Aorta (tissue), 5 donors: ENCODE measurements at places on chromosomes 3 and 15. TPM values are rescaled to one million over a fixed set of nuclear protein-coding genes. Genes with fewer than 3 reads are reported as not detected.
A peak's percentile ranks its signal among the peaks of the same experiment; 100 is the strongest.

GRCh38 chr3:172137287-172138192 lies 98.2 kb downstream of the FNDC3B start:
- no peaks in the 10 kb centered on the region for H3K27me3 ChIP-seq
- H3K27ac ChIP-seq, result peak overlapping the region; percentile 22
- DNase-seq, result no peak
- no peaks in the 10 kb centered on the region for H3K36me3 ChIP-seq

DNA sequence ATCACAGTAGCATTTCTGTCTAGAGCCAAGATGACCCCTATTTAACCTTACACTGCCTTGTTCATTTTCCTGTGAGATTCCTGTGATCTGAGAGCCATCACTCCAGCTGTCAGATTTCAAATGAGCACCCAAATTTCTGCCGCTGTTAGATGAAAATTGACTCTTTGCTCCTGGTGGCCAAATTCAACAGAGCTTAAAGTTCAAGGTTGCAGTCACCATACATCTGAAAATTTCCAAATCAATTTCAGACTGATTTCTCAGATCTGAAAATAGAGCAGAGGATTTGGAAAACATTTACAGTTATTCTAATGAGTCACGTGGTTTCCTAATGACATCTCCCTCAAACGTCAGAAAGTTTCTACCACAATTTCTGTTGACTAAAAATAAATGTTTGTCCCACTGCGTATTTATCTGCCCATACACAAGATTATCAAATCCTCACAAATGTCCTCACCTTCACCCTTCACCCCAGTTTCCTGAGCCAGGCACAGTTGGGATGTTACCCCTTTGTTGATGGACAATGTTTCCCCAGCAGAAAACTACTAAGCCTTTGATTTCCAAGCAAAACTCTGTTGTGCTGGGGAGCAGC lies 16.4 kb downstream of the HDC start:
- no peaks in the 10 kb centered on the region for H3K36me3 ChIP-seq
- H3K4me3 ChIP-seq, result no peak overlapping the region

- H3K27me3 ChIP-seq, result no peaks in the 10 kb centered on the region
- H3K27ac ChIP-seq, result no peak overlapping the region
- no peak for DNase-seq
- no peaks in the 10 kb centered on the region for H3K4me1 ChIP-seq
Observed at GRCh38 chr3:42891042-42891441, 14.9 kb upstream of the ZNF662 start.

GRCh38 chr3:179898024-179898423 lies 138.7 kb downstream of the PEX5L start:
- H3K4me3 ChIP-seq, result no peak overlapping the region
- no peak for DNase-seq
- H3K4me1 ChIP-seq, result no peaks in the 10 kb centered on the region
- no peaks in the 10 kb centered on the region for H3K36me3 ChIP-seq

DNA sequence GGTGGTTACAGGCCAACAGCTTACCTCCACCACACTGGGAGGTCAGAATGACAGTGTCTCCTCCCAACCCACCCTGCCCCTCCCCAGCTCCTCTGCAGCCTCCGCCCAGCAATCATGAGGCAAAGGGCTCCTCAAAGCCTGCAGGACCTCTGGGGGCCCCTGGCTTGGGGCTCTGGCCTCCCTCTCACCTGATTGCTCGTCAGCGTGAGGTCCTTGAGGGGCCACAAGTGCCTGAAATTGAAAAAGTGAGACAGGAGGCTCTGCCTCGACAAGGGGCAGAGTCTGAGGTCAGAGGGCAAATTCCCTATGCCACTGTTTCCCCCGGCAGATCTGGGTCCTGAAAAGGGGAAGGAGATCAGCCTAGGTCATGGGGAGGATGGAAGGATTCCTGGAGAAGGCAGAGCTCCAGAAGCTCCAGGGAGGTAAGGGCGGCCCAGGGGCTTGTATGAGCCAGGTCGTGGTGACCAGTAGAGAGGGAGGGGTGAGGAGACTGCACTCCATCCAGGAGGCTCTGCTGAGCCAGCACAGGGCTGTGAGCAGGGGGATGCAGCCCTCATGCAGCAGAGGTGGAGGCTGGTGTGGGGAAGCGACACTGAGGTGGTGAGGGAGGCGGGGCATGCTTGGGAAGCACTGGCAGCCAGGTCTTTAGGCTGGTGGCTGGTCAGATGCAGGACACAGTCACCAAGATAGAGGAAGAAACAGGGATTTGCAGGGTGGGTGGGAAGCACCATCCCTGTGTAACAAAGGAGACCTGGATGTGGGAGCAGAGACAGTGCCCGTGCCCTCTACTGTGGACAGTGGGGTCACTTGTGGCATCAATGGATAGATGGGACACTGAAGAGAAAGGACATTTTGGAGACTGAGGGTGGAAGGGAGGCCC lies 20.1 kb downstream of the ALS2CL start:
- no peaks in the 10 kb centered on the region for H3K27me3 ChIP-seq
- H3K4me3 ChIP-seq, result no peak overlapping the region
- H3K36me3 ChIP-seq, result no peaks in the 10 kb centered on the region
- peak; percentile 40 for DNase-seq

GRCh38 chr15:38826880-38827279 lies 262.3 kb upstream of the RASGRP1 start:
- no peak overlapping the region for H3K4me3 ChIP-seq
- H3K27me3 ChIP-seq, result no peaks in the 10 kb centered on the region
- H3K36me3 ChIP-seq, result no peaks in the 10 kb centered on the region

GRCh38 chr15:57732526-57733331 lies 26.2 kb downstream of the POLR2M start:
- no peaks in the 10 kb centered on the region for H3K27me3 ChIP-seq
- H3K27ac ChIP-seq, result no peak overlapping the region
- H3K36me3 ChIP-seq, result no peaks in the 10 kb centered on the region
- H3K4me1 ChIP-seq, result no peaks in the 10 kb centered on the region
- no peak for DNase-seq
- no peak overlapping the region for H3K4me3 ChIP-seq

DNA sequence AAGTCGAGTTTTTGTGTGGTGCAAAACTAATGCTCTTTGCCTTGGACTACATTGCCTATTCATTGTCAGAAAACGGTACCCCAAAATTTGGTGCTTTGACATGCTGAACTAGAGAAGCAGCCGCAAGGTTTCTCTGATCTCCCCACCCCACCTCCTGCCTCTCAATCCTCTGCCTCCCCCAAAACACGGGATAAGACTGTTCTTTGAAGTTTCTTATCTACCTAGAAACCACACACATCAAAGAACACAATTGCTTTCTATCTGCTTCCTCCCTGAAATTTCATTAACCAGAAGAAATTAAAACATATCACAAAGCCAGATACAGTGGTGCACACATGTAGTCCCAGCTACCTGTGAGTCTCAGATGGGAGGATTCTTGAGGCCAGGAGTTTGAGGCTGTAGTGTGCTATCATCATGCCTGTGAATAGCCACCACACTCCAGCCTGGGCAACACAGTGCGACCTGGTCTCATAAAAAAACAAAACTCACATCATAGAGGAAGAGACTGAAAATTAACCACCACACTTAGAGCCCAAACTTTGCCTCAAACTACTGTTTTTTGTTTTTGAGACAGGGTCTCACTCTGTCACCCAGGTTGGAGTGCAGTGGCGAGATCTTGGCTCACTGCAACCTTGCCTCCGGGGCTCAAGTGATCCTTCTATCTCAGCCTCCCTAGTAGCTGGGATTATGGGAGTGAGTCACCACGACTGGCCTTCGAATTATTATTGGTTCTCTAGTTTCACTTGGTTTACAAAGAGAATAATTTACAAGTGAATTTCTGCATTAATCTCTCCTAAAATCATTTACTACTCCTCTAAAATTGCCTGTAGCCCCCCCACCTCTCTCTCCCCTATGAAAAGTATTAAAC lies 2.7 kb upstream of the PCNP start:
- no peak for DNase-seq
- no peak overlapping the region for H3K27ac ChIP-seq
- peaks cover 2% of the 10 kb centered on the region for H3K36me3 ChIP-seq
- H3K27me3 ChIP-seq, result no peaks in the 10 kb centered on the region
- peaks cover 2% of the 10 kb centered on the region for H3K4me1 ChIP-seq

DNA sequence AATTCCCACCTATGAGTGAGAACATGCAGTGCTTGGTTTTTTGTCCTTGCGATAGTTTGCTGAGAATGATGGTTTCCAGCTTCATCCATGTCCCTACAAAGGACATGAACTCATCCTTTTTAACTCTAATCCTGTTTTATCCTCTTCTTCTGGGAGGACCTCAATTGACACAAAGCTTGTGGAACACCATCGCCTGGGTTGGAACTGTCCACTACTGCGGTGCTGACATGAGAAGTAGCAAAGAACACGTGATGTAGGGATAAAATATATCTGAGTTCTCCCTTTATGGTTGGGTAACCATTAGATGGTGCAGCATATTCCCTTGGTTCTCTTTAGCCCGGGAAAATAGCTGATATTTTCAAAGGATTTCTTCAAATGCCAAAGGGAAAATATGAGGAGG lies 105.3 kb upstream of the TOPAZ1 start:
- H3K36me3 ChIP-seq, result no peaks in the 10 kb centered on the region
- no peak for DNase-seq
- no peak overlapping the region for H3K4me3 ChIP-seq

- H3K4me1 ChIP-seq, result no peaks in the 10 kb centered on the region
- H3K4me3 ChIP-seq, result no peak overlapping the region
- no peaks in the 10 kb centered on the region for H3K27me3 ChIP-seq
- no peaks in the 10 kb centered on the region for H3K36me3 ChIP-seq
Observed at GRCh38 chr15:94026458-94027304, 204.7 kb upstream of the MCTP2 start.

DNA sequence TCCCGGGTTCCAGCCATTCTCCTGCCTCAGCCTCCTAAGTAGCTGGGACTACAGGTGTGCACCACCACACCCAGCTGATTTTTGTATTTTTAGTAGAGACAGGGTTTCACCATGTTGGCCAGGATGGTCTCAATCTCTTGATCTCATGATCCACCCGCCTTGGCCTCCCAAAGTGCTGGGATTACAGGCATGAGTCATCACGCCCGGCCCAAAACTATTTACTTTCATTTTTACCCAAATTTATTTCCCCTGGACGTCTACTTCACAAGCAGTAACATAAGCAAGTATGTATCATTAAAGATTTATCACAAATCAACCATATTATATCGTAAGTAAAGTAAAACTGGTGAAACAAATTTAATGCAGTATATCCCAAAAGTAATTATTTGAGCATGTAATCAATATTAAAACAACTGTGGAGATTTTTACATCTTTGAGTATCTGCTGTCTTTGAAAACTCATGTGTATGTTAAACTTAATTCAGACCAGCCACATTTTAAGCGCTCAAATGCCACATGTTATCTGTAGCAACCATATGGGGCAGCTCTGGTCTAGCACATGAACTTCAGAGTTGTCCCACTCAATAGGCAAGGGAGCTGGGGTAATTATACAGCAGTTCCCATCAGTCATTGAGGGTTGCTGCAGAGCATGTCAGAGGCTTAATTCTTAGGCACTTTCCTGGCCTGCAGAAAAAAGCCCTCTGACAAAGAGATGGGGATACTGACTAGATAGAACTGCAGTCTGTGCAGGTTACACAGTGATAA lies 185.7 kb upstream of the CTDSPL start:
- DNase-seq, result no peak
- peaks cover 4% of the 10 kb centered on the region for H3K4me1 ChIP-seq
- no peaks in the 10 kb centered on the region for H3K27me3 ChIP-seq
- no peak overlapping the region for H3K4me3 ChIP-seq
- H3K36me3 ChIP-seq, result no peaks in the 10 kb centered on the region
- no peak overlapping the region for H3K27ac ChIP-seq

DNA sequence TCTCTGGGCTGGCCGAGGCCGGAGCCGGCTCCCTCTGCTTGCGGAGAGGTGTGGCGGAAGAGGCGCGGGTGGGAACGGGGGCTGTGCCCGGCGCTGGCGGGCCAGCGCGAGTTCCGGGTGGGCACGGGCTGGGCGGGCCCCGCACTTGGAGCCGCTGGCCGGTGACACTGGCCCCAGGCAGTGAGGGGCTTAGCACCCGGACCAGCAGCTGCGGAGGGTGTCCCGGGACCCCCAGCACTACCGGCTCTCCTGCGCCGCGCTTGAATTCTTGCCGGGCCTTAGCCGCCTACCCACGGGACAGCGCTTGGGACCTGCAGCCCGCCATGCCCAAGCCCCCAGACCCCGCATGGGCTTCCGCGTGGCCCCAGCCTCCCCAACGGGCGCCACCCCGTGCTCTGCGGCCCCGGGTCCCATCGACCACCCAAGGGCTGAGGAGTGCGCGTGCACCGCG lies 736.3 kb upstream of the ARRDC4 start:
- no peak overlapping the region for H3K27ac ChIP-seq
- DNase-seq, result peak; percentile 72
- H3K36me3 ChIP-seq, result no peaks in the 10 kb centered on the region
- no peaks in the 10 kb centered on the region for H3K27me3 ChIP-seq

- H3K36me3 ChIP-seq, result no peaks in the 10 kb centered on the region
- H3K4me1 ChIP-seq, result no peaks in the 10 kb centered on the region
- H3K27me3 ChIP-seq, result no peaks in the 10 kb centered on the region
Observed at GRCh38 chr15:70342554-70343548, 245.1 kb upstream of the TLE3 start.

DNA sequence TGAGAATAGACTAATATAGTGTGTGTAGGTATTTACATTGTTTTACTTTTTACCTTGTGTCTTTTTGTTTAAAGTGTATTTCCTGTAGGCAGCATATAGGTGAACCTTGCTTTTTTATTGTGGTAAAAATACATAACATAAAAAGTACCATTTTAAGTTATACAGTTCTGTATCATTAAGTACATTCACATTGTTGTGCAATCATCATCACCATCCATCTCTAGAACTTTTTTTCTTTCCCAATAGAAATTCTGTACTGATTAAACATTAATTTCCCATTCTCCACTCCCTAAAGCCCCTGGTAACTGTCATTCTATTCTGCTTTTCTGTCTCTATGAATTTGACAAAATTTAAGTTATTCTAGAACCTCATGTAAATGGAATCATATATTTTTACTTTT lies 48.2 kb upstream of the EIF5A2 start:
- H3K4me1 ChIP-seq, result no peaks in the 10 kb centered on the region
- H3K27ac ChIP-seq, result no peak overlapping the region
- no peaks in the 10 kb centered on the region for H3K36me3 ChIP-seq
- no peak overlapping the region for H3K4me3 ChIP-seq
- no peaks in the 10 kb centered on the region for H3K27me3 ChIP-seq

DNA sequence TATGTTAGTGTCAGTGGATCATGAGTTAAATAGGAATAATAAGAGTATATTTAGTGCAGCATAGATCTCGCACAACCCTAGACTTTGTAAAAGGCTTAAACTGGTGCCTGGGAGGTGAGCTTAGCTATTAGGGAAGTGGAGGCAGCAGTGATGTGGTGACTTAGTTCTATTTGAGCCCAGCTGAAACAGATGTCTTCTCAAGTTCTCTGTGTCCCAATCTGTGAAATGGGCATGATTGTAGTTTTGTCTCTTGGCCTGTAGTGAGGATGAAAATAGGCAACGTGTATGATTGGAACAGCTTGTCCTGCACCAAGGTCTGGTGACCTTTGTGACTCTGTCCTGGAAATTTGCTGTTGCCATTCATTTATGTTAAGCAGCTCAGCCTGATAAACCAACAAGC lies 34.7 kb downstream of the EBLN2 start:
- H3K36me3 ChIP-seq, result no peaks in the 10 kb centered on the region
- no peaks in the 10 kb centered on the region for H3K27me3 ChIP-seq
- no peak overlapping the region for H3K4me3 ChIP-seq

LRTM1 gene
- total RNA-seq, result not detected

KIF23 gene
- total RNA-seq, result 5.8 TPM

CHRD gene
- 12.0 TPM for total RNA-seq

MEIS2 gene
- 29.1 TPM for total RNA-seq

LYZL4 gene
- not detected for total RNA-seq

ACTC1 gene
- 107 TPM for total RNA-seq

ABI3BP gene
- 213 TPM for total RNA-seq

TGM4 gene
- total RNA-seq, result not detected
